Activated CD4-positive, alpha-beta T cell treated with anti-CD3 and anti-CD28 coated beads, Interleukin-2, amount 50 U/mL, for 1 hour (primary cell): ENCODE measurements at places on chromosomes 11 and 22.

DNA sequence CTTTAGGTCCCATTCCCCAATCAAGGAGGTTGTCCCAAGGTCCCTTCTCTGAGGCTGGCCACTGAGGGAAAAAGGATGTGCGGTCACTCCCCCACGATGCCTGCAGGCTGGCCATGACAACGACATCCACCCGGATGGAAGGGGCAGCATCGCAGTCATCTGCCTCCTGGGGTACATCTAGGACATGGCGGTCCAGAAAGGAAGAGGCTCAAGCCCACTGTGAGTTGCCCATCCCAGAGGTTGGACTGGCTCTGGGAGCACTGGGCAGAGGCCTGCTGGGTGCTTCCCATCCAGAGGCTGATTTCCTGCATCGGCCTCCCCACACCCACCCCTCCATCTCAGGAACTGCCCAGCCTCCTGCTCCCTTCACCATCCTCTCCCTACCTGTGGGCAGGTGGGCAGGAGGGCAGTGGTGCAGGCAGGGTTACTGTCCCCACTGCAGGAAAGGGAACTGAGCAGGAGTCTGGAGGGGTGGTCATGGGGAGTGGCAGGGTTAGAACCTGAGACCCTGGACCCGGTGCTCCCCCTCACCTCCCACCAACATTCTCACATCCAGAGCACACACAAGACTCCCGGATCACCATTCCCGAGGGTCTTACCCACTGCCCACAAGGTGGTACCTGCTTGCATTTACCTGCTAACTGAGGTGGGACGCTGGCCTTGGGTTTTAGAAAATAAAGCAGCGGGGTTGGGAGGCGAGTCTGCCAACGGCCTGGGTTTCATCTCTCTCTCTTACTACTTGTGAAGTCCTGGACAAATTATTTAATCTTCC, 4.4 kb downstream of the RCE1 start:
- no peak for DNase-seq

- no peak for DNase-seq
Observed at GRCh38 chr11:131178020-131178419, 192.4 kb upstream of the NTM start.

DNA sequence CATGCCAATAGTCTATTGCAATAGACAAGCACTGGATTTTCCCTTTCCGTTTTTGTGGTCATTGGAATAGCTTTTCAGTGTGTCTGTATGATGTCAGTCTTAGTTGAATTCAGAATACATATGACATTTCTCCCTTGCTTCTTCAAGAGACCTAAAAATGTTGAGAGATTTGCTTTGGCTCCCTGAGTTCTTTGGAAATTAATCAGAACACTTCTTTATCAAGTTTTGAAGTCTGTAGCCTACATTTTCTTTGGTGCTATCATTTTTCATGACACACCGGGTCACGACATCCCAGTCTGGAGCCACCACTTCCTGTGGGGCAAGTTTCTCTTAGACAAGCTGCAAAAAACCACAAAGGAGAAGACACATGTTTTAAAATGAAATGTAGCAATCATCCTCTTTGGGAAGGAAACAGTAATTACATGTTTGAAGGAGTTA, 847.1 kb downstream of the OPCML start:
- no peak for DNase-seq

GRCh38 chr11:4809246-4809645, 5.1 kb upstream of the OR52R1 start:
- no peak for DNase-seq

DNA sequence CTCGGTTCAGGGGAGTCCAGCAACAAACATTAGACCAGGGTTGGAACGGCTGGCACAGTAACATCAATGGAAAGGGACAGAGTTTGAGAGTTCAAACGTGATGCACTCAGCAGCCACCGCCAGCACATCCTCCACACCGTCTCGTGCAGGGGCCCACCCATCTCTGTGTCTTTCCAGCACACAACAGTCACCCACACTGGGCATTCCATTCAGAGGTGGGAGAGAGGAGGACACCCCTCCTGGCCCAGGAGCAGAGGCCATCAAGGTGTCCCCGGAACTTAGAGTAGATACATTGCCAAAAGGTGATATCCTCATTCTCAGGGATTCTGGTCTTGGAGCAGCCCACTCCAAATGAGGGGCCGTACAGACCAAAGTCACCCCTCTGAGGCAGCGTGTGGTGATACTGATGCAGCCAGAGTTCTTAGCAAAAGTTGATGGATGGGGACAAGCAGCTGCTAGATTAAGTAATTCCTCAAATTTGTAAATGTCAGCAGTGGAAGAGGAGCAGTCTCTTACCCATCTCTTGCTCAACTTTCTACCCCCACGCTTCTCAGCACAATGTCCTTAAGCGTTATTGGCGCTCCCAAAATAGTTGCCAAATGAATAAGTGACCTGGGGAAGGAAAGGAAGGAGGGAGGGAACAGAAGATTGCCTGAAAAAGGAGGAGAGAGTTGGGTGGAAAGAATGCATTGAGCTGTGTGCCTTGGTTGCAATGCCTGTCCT, 5.5 kb downstream of the SNAP29 start:
- no peak for DNase-seq

DNA sequence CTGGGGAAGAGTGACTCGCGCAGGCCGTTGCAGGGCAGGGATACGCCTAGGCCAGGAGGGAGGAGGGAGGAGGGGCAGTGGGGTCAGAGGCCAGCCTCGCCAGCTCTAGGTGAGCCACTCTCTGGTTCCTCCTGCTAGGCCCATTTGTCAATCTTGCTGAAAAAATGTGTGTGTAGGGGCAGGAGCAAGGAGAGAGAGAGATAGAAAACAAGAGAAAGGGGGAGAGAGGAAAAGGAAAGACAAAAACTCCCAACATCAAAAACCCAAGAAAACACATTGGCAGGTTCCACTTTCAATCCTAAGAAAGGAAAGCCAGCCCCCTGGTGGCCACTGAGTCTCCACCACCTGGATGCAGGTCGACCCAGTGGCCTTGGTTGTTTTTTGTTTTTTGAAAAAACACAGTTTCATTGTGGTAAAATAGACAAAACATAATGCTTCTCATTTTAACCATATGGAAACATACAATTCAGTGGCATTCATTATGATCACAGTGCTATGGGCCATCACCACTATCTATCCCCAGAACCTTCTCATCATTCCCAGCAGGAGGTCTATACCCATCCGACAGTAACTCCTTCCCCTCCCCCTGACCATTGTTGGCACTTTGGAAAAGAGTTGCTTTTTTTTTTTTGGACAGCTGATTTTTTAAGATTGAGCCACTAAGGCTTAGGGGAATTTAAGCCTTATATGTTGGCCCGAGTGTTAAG, 10.9 kb downstream of the OMP start:
- no peak for DNase-seq

DNA sequence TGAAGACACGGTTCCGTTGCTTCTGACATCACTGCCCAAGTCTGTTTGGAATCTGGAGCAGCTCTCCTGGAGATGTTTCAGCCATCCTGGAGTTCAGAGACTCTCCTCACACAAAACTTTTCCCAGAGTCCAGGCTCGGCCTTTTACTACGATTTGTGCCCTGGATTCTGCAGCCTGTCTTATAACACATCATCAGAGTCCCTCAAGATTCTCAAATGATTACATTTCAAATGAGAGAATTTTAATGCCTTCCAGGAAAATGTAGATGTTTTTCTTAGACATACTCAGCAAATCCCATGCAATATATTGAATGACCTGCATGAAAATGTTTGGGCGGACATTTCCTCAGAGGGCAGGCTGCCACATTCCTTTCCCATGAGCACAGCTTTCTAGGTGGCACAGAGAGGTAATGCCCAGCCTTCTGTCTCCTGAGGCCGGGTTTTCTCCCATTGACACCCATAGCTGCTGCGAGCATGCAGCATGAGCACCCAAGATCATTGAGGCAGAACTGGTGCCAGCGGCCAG, 129.1 kb downstream of the SNX19 start:
- no peak for DNase-seq

GRCh38 chr11:7600205-7600775, 73.0 kb downstream of the CYB5R2 start:
- no peak for DNase-seq

DNA sequence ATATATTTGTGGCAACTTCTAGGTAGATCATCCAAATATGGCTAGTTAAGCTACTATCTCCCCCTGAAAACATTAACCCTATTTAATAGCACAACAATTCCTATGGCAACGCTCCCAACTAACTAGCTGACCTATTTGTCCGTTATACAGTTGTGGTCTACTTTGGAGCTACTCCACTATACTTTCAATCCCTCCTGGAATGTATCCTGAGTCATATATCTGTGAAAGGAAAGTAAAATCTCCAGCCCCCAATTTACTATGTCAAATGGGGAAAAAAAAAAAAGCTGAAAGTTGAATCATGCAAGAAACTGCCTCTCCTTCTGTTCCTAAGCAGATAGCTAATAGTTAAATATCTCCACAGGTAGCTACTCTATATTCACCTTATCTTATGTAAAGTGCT, 128.5 kb downstream of the CD44 start:
- DNase-seq: no peak

GRCh38 chr22:35620624-35621251, 3.6 kb upstream of the MB start:
- DNase-seq: no peak

DNA sequence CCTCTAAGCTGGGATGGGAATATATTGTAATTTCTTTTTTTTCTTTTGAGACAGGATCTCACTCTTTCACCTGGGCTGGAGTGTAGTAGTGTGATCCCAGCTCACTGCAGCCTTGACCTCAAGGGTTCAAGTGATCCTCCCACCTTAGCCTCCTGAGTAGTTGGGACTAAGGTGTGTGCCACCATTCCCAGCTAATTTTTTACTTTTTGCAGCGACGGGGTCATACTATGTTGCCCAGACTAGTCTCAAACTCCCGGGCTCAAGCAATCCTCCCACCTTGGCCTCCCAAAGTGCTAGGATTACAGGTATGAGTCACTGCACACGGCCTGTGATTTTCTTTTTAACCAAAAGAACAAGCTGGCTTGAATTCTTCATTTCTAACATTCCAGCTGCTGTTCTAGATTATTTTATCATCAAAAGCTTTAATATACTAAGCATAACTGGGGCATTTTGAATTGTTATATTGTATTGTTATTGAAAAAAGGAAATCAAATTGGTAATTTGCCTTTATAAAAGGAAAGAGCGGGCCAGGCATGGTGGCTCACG, 26.8 kb upstream of the PPP2R1B start:
- DNase-seq: no peak

DNA sequence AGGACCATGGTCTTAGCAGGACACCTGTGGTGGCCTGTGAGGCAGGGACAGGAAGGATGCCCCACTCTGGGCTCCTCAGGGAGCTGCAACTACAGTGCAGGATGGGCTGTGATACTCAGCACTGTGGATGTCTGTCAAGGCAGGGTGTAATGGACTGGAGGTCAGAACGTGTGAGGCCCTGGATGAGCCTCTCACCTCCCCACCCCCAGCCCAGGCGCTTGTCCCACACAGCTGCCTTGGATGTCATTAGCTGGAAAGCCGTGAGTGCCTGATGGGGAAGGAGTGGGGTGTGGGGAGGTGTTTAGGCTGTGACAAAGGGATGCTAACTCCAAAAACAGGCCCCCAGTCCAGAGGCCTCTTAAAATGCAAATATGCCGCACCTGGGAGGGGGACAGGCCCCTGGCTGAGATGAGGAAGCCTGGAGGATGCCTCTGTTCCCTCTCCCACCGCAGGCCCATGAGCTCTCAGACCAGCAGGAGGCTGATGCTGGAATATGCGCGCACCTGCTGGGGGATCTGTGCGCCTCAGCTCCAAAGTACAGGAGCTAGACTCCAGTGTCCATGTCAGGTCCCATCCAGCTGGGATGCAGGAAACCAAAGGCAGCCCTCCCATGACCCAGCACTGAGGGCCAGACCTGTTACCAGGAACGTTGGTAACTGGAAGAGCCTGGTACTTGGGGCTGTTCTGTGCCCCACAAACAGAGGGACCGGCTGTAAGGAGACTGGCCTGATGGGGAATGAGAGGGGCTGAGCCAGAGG, 25.1 kb downstream of the RSPH14 start:
- no peak for DNase-seq

- DNase-seq: peak; percentile 23
Observed at GRCh38 chr11:74311352-74311926, at the start of gene P4HA3. P4HA3 (minus strand) TSS chr11:74311640; CDS start chr11:74311611, 29 bp downstream.

DNA sequence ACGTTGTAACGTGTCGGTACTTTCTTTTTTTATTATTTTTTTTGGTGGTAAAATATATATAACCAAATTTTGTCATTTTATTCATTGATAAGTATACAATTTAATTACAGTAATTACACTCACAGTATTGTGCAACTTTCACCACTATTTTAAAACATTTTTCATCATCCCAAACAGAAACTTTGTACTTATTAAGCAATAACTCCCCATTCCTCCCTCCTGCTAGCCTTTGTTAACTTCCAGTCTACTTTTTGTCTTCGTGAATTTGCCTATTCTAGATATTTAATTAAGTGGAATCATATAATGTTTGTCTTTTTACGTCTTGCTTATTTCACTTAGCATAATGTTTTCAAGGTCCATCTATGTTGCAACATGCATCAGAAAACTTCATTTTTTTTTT, 58.5 kb downstream of the STIM1 start:
- DNase-seq: no peak

- DNase-seq: no peak
Observed at GRCh38 chr11:134668076-134668475, 256.0 kb upstream of the B3GAT1 start.

DNA sequence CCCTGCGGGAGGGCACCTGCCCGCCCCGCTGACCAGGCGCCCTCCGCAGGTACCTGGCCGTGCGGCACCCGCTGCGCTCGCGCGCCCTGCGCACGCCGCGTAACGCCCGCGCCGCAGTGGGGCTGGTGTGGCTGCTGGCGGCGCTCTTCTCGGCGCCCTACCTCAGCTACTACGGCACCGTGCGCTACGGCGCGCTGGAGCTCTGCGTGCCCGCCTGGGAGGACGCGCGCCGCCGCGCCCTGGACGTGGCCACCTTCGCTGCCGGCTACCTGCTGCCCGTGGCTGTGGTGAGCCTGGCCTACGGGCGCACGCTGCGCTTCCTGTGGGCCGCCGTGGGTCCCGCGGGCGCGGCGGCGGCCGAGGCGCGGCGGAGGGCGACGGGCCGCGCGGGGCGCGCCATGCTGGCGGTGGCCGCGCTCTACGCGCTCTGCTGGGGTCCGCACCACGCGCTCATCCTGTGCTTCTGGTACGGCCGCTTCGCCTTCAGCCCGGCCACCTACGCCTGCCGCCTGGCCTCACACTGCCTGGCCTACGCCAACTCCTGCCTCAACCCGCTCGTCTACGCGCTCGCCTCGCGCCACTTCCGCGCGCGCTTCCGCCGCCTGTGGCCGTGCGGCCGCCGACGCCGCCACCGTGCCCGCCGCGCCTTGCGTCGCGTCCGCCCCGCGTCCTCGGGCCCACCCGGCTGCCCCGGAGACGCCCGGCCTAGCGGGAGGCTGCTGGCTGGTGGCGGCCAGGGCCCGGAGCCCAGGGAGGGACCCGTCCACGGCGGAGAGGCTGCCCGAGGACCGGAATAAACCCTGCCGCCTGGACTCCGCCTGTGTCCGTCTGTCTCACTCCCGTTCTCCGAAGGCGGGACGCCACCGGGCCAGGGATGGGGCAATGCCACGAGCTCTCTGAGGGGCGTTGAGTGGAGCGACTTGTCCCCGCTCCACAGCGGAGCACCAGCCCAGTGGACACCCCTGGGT, 1.8 kb downstream of the GALR3 start:
- DNase-seq: no peak

- DNase-seq: no peak
Observed at GRCh38 chr22:36029406-36029755, 757 bp upstream of the RBFOX2 start.

- DNase-seq: no peak
Observed at GRCh38 chr22:26234296-26234695, 65.0 kb downstream of the SEZ6L start.
